ENCODE measurements at places on chromosomes 2 and 18. TPM values are rescaled to one million over a fixed set of nuclear protein-coding genes. Genes with fewer than 3 reads are reported as not detected.

GRCh38 chr2:233091595-233092375 is 31.6 kb downstream of the INPP5D start:
- DNase-seq, result no peak

GRCh38 chr2:128642821-128643220 is 324.2 kb upstream of the HS6ST1 start:
- no peak for DNase-seq

The HTR2B gene
- not detected for total RNA-seq

The IL36RN gene
- total RNA-seq, result not detected

All from glutamatergic neuron (in vitro differentiated cells).